ENCODE measurements at places on chromosomes 12 and 14. TPM values are rescaled to one million over a fixed set of nuclear protein-coding genes. Genes with fewer than 3 reads are reported as not detected.
A peak's percentile ranks its signal among the peaks of the same experiment; 100 is the strongest.

DNA sequence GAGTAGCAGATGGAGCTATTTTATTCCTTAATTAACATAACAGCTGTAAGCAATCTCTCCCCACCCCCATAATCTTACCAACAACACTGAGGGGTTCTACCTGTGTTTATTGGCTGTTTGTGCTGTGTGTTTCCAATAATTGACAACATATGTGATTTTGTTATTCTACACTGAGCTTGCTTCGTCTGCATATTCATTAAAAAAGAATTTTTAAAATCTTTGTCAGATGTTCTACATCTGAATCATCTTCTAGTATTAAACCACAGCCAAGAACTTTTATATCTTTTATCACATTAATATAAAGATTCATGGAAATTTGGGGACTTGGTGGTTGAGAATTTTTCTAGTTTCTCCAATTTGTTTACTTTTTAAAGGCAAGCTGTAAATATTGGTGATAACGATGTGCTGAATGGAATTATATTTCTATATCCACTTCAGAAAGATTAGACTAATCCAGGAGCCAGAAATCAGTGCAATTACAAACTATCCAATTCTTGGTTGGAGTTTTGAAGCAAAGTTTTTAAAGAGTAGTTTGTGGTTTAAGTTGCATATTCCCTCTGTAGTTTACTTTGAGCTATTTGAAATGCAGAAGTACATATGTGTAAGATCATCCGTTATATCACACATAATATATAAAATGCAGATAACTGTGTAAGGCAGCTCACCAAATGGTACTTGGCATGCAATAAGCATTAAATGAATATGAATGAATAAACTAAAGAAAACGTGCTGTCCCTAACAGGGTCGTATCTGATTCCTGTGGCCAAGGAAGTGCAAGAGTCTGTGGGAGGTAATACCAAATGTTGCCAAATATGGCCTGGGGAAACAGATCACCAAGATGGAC is 206.9 kb downstream of the PELI2 start:
- no peak for DNase-seq

SLC5A8 gene
- not detected for total RNA-seq

SAMD15 gene
- total RNA-seq = not detected

DNA sequence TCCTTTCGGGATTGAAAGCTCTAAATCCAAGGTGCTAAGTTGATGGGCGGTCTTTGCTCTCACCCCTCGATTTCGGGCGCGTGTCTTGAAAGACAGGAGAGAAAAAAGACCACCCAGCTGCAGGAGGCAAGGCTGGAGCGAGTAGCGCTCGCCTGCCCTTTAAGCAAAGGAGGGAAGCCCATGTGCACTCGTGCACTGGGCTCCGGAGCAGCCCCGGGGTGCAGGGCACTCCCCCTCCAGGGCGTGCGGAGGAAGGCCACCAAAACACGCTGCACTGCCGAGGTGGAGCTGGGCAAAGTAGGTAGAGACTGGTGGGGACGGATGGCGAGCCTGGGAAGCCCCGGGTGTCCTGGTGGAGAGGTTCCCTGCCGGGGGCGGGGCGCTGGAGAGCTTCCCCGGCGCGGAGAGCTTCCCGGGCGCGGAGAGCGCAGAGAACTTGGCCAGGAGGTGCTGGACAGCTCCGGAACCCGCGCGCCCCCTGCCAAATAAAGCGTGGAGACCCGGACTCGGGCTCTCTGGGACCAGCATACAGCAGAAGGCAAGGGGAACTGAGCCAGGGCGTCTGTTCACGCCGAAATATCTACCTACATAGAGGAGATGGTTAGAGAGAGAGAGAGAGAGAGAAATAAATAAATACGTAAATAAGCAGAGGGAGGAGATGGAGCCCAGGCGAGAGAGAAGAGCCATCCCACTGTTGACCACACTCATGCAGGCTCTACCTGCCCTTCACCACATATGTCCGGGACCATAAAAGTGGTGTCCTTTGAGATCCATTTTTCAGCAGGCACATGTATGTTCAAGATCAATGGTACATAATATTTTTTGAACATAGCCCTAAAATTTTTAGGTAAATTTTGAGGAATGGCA is 662 bp upstream of the NELL2 start:
- DNase-seq = peak; percentile 45

ANKRD33 gene
- not detected for total RNA-seq

- DNase-seq = no peak
Measured at GRCh38 chr12:95959107-95959506, 16.0 kb downstream of the AMDHD1 start.

DNA sequence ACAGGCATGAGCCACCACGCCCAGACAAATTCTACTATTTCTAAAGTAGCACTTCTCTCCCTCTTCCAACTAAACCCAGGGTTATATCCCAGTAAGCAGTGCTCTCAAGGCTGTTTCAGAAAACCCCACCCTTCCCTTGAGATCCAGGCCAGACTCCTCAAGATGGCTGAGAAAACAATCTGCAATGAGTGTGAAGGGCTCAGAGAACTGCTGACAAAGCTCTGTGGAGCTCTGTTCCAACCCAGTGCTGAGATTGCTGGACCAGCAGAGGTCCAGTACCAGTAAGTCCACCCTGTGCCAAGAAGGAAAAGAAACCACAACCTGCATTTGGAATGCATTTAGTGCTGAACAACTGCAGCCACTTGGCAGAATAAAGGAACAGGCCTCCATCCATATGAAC is 3.7 kb upstream of the IFFO1 start:
- DNase-seq = no peak

RFX4 gene
- total RNA-seq = not detected

- DNase-seq = no peak
Measured at GRCh38 chr14:60777856-60778578, 43.5 kb downstream of the MNAT1 start.

BATF gene
- 0.76 TPM for total RNA-seq

PKP2 gene
- 6.7 TPM for total RNA-seq

DNA sequence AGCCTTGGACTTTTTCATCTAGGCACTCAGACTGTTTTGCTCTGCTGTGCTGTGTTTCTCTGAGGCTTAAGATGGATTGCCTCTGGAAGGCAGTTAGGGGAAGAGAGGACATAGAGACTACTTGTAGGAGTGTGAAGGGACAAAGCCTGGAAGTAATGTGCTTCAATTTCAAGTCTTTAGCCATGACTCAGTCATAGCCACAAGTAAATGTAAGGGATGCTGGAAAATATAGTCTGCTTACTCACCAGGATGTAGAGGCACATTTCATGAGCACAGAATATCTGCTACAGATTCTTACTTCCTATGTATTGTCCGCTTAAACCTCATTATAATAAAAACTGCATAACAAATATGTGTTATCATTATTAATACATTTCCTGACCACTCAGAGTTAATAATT is 794.3 kb upstream of the NOVA1 start:
- DNase-seq = no peak

TGM1 gene
- 0.32 TPM for total RNA-seq

GRCh38 chr12:110266381-110266960 is 14.6 kb upstream of the ATP2A2 start:
- DNase-seq = no peak

GRCh38 chr12:112468046-112468445 is 49.3 kb downstream of the PTPN11 start:
- DNase-seq = no peak

BMP4 gene
- 4.3 TPM for total RNA-seq

PLA2G1B gene
- 1.0 TPM for total RNA-seq

GRCh38 chr12:8675591-8676036 is 13.0 kb upstream of the MFAP5 start:
- DNase-seq = no peak

- no peak for DNase-seq
Measured at GRCh38 chr14:84442521-84442920, 1087.4 kb upstream of the FLRT2 start.

TAS2R8 gene
- not detected for total RNA-seq

DNA sequence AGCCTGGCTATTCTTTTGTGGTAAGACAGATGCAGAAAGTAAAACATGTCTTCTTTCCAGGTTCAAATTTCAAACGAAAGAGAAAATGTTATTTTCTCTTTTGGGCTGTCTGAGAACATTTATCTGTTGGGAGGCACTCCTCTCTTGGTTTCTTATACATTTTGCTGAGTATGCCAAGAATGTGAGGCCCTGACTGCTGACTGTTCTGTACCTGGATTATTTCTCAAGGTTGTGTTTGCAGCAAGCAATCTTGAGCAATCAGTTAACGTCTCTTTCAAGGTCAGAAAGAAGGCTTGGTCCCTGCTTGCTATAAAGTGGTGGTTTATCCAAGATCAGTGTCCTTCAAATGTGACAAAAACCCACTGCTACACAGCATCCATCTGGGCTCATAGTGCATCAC is 9.8 kb downstream of the SSTR1 start:
- DNase-seq = no peak

GRCh38 chr12:72270961-72271360 is 1.2 kb upstream of the TRHDE start:
- DNase-seq = no peak

DNA sequence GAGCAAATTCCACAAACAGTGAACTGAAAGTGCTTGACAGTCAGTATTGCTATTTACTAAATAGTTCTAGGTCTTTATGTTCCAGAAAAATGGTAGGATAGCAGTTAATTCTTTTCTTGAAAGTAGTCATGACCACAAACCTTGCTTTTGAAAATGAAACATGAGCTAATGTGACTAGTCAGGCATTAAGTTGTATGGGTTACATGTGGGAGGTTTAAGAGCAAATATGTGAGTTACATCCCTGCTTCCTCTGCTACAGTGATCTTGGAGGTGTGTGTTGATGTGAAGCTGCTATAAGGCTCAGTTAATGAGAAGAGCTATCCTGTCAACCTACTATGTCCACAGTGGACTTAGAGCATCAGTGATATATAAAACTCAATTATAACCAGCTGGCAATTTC is 741.6 kb downstream of the FSCB start:
- DNase-seq = no peak

DNA sequence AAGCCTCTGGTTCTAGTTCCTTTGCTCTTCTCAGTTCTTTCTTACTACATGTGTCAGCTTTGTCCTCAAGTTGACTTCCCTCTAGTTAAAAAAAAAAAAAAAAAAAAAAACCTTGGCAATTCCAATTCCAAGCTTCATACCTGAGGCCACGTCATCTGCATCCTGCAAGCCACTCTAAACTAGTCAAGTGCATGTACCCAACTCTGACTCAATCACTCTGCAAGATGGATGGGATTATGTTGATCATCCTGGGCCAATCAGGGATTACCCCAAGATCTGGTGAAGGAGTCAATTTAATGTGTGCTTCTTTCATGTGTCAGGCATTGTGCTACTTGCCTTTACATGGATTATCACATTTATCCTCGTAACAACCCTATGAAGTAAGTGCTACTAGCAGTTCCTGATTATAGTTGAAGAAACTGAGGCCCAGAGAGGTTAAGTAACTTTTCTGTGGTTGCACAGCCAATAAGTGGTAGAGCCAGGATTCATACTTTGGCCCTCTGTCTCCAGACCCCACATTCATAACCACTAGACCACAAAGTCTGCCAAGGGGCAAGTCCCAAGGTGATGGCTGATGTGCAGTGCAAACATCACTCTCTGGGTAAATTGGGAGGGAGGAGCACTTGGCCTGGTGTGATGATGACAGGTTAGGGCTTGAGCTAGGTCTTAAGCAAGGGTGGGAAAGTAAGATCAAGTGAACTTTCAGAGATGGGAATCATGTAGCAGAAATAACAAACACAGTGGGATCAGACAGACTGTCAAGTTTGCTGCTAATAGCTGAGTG is 17.3 kb upstream of the CCND2 start:
- DNase-seq = no peak

- DNase-seq = no peak
Measured at GRCh38 chr14:30230719-30231118, 303.1 kb upstream of the PRKD1 start.

- peak; percentile 55 for DNase-seq
Measured at GRCh38 chr12:5201554-5202218, 158.0 kb downstream of the KCNA5 start.

VRTN gene
- total RNA-seq = not detected

- DNase-seq = no peak
Measured at GRCh38 chr12:123356159-123356670, 8.4 kb downstream of the SBNO1 start.

DNA sequence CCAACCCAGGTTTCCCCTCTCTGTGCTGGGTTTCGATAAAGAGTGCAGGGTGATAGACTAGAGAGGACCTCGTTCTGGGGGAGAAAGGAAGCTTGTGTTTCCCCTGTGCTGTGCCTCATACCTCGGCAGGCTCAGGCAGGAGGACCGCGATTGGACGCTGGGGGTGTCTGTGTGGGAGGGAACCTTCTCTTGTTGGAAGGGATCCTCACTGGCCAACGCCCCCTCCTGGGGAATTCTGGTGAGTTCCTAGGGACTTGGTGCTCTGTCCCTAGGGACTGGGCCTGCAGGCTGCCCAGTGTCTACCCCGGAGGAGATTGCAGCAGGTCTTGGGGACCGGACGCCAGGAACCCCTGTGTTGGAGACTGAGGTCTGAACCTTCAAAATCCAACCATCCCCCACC is 157.4 kb upstream of the PRMT8 start:
- no peak for DNase-seq

PIK3C2G gene
- total RNA-seq = not detected

DNA sequence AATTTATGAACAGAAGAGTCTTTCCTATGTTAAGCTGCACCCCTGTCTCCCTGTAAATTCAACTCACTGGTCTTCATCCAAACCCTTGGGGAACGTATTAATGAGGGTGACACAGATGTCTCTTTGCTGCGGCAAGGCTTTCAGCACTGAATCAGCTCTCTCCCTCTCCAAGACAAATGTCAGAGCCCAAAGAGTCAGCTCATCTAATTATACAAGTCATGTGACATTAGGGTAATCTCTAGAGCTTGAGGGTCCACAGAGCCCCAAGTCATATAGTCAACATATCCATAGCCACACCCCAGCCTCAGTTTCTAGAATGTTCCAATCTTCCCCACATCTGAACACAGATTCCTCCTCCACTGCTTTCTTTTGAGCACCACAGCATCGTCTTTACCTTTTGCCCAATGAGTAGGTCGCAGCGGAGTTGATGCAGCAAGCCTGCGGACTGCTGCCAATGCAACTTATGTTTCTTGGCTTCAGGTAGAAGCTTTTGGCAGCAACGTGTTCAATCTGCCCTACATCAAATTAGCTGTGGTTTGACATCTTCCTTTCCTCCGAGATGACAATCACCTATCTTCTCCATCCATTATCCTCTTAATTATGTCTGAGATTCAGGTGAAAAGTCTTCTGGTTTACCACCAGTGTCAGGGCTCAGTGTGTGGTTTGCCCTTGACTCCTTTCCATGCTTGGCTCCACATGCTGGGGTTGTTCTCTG is 5.3 kb downstream of the BATF start:
- no peak for DNase-seq

All from psoas muscle (tissue), 8 donors.